ENCODE measurements at places on chromosomes 1 and 21.

DNA sequence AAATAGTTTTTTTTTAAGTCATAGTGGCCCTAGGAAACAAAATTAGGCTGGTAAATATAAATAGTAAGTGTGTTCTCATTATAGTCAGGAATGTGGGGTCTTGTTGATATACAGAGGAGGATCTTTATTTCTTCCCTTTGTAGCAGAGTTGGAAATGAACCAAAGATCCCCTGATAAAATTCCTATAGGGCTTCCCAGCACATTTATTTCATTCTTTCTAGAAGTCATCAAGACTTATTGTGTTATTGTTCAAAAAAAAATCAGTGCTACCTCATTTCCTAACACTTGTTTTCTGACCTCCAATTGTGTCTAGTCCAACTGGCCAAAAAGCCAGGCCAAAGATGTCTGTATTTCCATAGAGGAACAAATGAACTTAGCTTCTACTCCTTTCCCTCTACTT lies 7.6 kb upstream of the PLEKHO1 start:
- DNase-seq: no peak

- DNase-seq: no peak
These were observed 72.0 kb downstream of the EIF4G3 start for GRCh38 chr1:21104683-21105082.

- DNase-seq: no peak
These were observed 17.5 kb downstream of the B3GALT5 start for GRCh38 chr21:39630191-39630591.

- no peak for DNase-seq
These were observed 127.1 kb upstream of the PKN2 start for GRCh38 chr1:88557014-88557413.

GRCh38 chr1:163528710-163529348 lies 207.1 kb downstream of the NUF2 start:
- DNase-seq: no peak

GRCh38 chr1:215569986-215570824 lies 3.1 kb downstream of the KCTD3 start:
- no peak for DNase-seq

- DNase-seq: no peak
These were observed 59.5 kb downstream of the NTMT2 start for GRCh38 chr1:170205301-170205700.

- DNase-seq: no peak
These were observed 9.6 kb downstream of the CCDC190 start for GRCh38 chr1:162851341-162851740.

DNA sequence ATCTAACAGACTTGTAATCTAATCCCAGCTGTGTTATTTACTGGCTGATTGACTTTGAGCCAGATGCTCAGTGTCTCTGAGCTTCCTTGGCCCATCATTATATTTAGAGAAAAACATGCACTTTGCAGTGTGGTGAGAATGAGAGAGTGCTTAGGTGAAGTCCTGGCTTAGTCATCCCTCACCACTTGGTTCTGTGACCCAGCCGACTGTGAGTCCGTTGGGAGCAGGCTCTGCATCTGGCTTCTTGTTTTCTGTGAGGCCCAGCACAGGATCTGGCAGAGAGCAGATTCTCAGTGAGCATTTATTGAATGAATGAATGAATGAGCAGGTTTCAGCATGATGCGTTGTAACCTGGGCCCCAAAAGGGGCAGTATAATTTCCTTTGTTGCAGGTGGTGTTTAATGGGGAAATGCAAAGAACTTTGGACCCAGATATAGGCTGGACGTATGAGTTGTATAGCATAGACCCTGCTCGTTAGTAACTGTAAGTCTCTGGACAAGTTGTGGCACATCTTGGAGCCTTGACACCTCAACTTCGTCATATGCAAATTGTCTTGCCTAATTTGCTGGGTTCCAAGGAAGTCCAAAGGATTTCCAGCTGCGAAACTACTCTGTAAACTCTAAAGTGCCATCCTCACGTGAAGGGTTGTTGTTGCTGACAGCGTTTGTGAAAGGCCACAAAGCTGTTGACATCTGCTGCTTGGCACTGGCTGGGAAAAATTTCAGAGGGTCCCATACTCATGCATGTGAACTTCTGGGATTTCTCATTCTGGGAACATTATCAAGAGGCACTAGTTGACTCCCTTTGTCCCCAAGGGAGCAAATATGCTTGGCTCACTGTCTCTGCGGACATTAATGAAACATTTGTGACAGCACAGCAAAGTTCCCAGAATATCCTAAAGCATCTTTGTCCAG lies 138.8 kb upstream of the USP24 start:
- no peak for DNase-seq

GRCh38 chr1:31122741-31123140 lies 57.2 kb upstream of the PUM1 start:
- no peak for DNase-seq

DNA sequence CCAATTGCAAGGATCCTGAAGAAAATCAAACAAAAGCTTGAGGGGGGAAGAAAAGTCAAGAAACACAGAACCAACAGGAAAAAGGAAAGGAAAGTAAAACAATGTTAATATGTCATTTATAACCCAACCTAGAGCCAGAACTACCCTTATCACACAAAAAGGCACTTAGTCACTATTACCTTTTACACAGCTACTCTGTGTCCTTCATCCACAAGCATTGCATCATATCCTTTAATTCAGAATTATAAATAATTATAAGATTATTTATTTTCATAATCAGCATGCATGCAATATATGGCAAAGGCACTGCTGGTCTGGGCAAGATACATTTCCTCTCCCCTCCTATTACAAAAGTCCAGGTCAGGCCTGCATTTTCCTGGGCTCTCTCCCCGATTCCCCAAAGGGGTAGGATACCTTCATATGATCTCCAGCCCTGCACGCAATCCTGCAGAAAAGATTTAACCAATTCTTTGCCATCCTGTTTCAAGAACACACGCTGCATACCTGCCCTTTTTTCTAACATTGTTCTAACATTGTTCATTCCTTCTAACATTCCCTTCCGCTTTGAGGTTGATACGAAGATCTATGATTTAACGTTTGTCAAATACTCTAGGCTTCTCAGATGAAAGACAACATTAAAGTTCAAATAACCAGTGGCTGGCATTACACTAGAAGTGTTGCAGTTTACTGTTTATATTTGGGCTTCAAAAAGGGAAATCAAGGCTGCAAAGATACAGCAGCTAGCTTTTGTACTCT lies 4.3 kb downstream of the PTPN14 start:
- DNase-seq: no peak

- DNase-seq: no peak
These were observed 30.3 kb upstream of the ECE1 start for GRCh38 chr1:21320410-21321108.

GRCh38 chr1:239815074-239815473 lies 276.6 kb upstream of the FMN2 start:
- DNase-seq: no peak

GRCh38 chr1:91701472-91701869 lies 184.5 kb downstream of the TGFBR3 start:
- no peak for DNase-seq

DNA sequence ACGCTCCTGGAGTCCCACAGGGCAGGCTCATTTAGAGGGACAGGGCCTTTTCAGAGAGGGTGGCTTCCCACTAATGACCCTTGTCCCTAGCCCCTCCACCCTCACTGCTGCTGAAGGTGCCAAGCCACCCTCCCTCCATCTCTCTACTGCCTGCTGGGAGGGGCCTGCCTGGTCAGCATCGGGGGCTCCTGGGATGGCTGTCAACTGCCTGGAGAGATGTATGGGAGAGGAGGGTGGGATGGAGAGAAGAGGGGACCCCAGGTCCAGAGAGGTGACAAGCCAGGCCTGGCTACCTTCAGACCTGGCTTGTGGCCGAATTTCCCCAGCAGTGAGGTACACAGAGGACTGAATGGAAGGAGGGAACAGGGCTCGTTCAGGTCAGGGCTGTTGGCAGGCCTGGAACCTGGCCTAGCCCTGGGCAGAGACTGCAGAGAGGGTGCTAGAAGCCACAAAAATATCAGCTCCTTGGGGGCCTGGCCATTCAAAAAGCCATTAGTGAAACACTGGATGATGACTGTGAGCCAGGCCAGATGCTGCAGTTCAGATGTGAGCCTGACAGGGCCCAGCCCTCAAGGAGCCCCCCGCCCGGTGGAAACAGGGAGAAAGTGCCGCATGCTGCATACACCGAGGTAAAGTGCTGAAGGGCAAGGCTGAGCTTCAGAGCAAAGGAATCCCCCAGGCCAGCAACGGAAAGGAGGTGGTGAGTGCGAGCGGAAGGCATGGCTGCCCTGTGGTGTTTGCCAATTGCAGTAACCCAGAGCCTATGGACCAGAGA lies 20.0 kb downstream of the MMEL1 start:
- DNase-seq: no peak

- no peak for DNase-seq
These were observed 90.0 kb downstream of the GPR88 start for GRCh38 chr1:100627936-100628335.

DNA sequence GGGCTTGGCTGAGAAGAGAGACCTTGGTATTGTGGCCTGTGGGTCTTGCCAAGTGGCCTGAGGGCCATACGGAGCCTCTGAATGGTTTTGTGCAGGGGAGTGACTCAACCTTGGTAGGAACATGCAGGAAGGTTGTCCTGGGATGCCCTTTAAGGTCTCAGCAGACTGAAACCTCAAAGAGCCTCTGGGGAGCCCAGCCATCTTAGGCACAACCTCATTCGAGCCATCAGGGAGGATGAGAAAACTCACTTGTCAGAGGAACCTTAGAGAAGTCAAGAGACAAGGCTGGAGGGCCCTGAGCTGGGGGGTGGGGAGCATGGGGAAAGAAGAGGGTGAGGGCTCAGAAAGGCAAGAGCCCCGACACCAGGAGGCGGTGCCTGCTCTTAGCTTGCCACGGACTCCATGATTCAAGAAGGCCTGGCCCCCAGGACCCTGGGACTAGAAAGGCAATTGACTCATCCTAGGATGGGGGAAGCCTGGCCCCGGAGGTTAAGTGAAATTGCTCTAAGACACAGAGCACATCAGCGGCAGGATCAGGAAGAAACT lies 13.0 kb downstream of the IFI6 start:
- DNase-seq: peak; percentile 42

GRCh38 chr1:237690656-237691055 lies 200.1 kb downstream of the ZP4 start:
- DNase-seq: no peak

DNA sequence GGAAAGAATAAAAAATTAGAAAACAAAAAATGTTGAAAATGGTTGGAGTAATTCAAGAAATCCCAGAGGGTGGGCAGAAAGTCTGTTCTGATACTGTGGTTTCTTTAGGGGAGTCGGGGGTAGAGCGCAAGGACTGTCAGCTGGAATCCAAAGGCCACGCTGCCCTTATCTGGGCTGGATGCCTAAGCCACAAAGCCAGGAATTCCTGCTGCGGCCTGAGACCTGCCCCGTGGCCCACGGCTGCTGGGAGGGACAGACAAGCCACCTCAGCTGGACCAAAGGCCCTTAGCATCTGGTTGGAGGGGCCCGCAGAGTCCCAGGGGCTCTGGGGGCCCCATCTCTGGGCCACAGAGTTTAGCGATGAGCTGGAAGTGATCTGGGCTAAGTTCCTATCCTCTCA lies 60.2 kb downstream of the DMRTB1 start:
- no peak for DNase-seq

GRCh38 chr1:183602510-183602909 lies 12.3 kb upstream of the NCF2 start:
- DNase-seq: no peak

DNA sequence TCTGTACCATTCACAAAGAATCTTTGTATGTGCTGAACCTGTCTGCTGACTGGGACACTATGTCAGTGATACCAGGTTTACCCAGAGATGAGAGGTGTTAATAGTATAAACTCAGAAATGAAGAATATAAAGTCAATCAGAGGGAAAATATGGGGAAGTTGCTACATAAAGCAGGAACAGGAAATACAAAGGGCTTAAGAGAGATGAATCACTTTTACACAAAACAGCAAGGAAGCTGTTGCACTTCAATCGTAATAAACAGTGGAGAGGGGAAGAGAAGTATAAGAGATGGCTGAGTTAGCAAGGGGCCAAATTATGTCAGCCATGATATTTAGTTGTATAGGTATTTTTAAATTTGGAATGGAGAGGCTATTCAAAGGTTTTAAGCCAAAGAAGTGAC lies 890.2 kb upstream of the NCAM2 start:
- no peak for DNase-seq

- DNase-seq: no peak
These were observed 262.3 kb upstream of the BRINP3 start for GRCh38 chr1:190739926-190740325.

Data from activated CD4-positive, alpha-beta memory T cell treated with anti-CD3 and anti-CD28 coated beads, Interleukin-2, amount 10 ng/mL, durations not matched to agents 7 days and 5 days (primary cell).